NCI-H774 (cell line): ENCODE measurements at places on chromosomes 12 and 14.

DNA sequence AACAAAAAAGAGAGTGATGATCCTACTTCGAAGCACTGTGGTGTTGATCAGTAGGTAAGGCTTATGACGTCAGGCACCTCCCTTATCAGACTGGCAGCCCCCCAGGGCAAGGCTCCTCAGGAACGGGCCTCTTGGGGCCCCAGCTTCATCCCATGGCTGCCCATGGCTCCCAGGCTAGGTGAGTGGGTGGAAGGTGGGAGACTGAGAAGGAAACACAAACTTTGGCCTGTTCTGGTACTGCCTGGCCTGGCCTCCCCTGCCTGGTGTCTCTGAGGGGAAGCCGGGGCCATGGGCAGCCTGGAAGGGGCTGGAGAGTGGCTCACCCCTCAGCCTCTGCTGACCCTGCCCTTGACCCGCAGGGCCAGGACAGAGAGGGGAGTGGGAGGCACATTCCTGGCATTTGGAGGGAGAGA lies 38.9 kb downstream of the KRT80 start:
- DNase-seq, result no peak

- no peak for DNase-seq
These were observed 22.5 kb upstream of the ATP2B1 start for GRCh38 chr12:89731089-89731488.

GRCh38 chr14:63542231-63542999 lies 762 bp downstream of the PPP2R5E start:
- no peak for DNase-seq

GRCh38 chr12:52659951-52660350 lies 7.9 kb upstream of the KRT2 start:
- DNase-seq, result no peak

DNA sequence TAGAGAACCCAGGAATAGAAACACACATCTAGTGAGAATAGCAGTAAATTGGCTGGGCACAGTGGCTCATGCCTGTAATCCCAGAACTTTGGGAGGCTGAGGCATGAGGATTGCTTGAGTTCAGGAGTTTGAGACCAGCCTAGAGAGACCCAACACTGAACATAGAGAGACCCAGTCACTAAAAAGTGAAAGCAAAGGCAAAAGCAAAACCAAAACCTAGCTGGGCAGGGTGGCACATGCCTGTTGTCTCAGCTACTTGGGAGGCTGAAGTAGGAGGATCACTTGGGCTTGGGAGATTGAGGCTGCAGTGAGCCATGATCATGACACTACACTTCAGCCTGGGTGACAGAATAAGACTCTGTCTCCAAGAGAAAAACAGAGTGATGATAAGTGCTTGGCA lies 37.5 kb upstream of the MIS18BP1 start:
- DNase-seq, result no peak

DNA sequence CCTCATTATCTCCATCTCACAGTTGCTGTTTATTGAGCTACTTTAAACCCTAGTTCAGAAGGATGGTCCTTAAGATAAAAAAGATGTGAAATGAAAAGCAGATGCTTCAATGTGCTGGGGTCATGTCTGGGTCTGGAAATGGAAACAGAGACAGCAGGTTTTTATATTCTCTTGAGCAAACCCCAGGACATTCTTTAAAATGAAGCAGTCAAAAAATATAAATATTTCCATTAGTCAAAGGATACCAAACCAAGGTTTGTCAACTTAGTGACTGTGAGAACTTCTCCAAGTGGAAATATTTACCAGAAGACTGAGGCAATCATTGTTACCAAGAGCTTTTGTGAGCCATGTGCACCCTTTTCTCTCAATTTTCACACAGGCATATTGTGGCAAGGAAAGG lies 102.5 kb upstream of the DIO2 start:
- DNase-seq, result no peak

GRCh38 chr12:80884651-80885050 lies 53.1 kb downstream of the LIN7A start:
- DNase-seq, result no peak

DNA sequence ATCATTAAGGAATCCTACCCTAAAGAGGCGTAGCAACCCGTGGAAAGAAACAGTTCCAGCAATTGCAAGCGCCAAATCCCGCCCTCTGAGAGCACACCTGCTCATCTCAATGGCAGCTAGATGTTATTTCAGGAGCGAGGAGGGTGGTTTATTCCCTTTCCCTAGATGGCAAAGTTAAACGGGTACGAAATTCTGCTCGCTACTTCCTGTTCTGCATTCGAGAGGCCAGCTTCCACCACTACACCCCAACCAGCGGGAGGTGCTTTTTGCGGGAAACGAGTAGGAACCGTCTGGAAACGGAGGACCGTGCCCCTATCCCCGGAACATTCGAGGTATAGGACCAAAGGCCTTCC lies 536 bp downstream of the VPS29 start:
- DNase-seq, result peak; percentile 40

- peak; percentile 94 for DNase-seq
These were observed at the start of the genes LRRIQ1 and TSPAN19 for GRCh38 chr12:85036234-85036707. TSS of gene LRRIQ1 (plus strand) at chr12:85036351. CDS start at chr12:85038177, 1,826 bp downstream. TSS of gene TSPAN19 (minus strand) at chr12:85036277. CDS start at chr12:85029946, 6,331 bp downstream.

- DNase-seq, result no peak
These were observed 101.7 kb downstream of the KIF21A start for GRCh38 chr12:39341179-39341578.

DNA sequence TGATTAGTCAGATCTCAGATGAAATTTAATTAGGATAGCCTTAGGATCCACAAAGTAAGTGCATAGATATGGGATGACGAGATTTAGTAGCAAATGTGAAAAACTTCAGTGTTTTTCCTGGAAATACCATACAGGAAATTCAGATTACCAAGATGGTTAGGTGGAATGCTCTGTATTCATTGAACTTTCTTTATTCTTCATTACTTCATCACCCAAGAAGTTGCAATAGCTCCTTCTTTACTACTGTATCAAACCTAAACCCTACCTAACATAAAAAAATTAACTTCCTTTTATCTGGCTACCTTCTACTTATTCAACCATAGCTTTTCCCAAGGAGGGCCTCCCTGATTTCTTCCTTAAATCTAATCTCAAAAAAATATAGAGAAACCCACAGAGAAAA lies 100.4 kb downstream of the TTC6 start:
- no peak for DNase-seq

DNA sequence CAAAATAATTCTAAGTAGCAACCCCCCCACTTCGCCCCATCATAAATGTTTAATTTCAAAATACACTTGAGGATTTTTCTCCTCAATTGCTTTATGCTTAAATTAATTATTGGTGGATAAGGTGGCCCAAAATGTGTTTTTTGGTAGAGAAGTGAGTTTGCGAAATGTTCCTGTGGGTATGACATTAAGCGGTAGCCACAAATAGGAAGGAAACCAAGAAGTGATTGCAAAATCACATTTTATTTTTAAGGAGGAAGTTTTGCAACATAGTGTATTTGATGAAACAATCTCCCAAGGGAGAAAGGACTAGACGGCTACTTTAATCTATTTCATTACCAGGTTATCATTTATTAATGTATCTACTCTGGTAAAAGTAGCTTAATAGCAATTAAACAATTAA lies 25.5 kb downstream of the SLC25A3 start:
- DNase-seq, result no peak

- no peak for DNase-seq
These were observed 1.3 kb downstream of the SSH1 start for GRCh38 chr12:108856170-108856427.

DNA sequence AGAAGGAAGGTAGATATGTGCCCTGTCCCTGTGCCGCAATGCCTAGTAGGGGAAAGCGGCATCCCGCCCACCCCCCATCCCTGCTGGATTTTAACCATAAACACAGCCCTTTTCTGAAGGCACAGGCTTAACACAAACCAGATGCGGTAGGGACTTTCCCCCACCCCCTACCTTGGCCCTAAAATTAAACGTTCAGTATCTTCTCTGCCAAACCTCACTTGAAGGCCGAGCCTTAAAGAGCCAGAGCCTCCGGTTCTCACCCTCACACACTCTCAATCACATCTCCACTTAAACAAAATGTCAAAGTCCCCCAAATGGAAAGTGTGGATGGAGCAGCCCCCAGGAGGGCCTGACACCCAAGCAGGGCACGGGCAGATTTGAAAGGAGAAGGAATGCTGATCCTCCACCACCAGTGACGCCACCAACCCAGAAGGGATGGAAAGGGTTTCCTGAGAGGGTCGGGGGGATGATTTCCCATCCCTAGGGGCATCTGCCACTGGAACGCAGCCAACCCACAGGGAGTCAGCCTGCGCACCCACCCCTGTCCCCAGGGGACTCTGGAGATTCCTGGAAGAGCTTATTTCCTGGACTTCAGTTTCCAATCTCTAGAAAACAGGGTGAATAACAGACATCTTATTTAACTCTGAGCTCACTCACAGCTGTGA lies 26.4 kb downstream of the ACTN1 start:
- DNase-seq, result no peak
